ENCODE measurements at places on chromosomes 11 and 22.

GRCh38 chr11:72688929-72689328, 14.7 kb upstream of the PDE2A start:
- no peak for DNase-seq

GRCh38 chr11:95373241-95373640, 142.2 kb upstream of the SESN3 start:
- no peak for DNase-seq

- no peak for DNase-seq
Measured at GRCh38 chr11:67492801-67493547, 10.1 kb downstream of the AIP start.

DNA sequence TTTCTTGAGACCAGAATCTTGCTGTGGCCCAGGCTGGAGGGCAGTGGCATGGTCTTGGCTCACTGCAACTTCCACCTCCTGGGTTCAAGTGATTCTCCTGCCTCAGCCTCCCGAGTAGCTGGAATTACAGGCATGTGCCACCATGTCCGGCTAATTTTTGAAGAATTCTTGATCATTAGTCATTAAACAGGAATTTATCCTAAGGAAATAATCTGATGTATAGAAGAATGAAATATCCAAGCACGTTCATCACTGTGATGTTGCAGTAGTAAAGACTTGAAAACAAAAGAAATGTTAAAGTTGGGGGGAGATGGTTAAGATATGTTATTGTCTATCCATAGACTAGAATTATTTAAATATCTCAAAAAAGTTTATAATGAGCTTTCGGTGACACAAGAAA, 23.6 kb downstream of the CBL start:
- DNase-seq, result no peak

GRCh38 chr11:47215366-47215910, 664 bp downstream of the DDB2 start:
- no peak for DNase-seq

DNA sequence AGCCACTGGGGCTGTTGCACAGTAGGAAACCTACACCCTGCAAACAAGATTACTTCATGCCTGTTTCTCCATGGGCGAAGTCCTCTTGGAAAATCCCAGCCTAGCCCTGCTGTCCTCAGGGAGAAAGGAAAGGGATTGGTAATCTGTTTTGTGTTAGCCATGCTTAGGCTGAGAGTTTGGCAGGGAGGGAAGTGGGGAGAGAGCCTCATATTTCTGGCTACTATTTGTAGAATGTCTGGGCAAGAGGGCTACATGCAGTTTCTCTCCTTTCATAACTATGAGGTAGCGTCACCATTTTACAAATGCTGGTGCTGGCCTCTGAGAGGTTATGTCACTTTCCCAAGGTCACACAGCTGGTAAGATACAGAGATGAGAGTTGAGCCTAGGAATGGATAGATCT, 737 bp upstream of the MFRP start:
- DNase-seq, result no peak

DNA sequence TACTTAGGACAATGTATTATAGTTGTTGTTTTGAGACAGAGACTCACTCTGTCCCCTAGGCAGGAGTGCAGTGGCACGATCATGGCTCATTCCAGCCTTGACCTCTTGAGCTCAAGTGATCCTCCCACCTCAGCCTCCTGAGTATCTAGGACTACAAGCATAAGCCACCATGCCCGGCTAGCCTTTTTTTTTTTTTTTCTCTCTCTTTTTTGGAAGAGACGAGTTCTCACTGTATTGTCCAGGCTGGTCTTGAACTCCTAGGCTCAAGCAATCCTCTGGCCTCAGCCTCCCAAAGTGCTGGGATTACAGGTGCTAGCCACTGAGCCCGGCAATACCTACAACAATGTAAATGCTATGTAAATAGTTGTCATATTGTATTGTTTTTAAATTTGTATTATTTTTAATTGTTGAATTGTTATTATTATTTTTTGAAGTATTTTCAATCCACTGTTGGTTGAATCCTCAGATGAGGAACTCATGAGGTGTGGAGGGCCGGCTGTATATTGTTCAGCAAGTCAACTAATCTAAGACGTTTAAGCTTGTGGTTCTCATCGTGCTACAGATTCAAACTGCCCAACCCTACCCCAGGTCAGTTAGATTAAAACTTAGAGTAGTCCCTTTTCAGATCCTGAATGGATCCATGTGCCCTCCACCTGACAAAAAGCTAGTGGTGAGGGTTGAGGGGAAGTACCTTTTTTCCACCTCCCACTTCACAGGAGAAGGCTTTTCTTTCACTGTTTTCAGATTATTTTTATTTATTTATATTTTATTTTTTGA, 11.9 kb upstream of the ZNF280A start:
- DNase-seq, result no peak

- DNase-seq, result peak; percentile 4
Measured at GRCh38 chr11:30196400-30197206, 34.2 kb upstream of the FSHB start.

GRCh38 chr22:49519117-49519737, 308.4 kb downstream of the BRD1 start:
- DNase-seq, result no peak

- DNase-seq, result no peak
Measured at GRCh38 chr11:131089727-131090245, 173.5 kb upstream of the SNX19 start.

GRCh38 chr22:48979482-48979881, 848.2 kb downstream of the BRD1 start:
- no peak for DNase-seq

DNA sequence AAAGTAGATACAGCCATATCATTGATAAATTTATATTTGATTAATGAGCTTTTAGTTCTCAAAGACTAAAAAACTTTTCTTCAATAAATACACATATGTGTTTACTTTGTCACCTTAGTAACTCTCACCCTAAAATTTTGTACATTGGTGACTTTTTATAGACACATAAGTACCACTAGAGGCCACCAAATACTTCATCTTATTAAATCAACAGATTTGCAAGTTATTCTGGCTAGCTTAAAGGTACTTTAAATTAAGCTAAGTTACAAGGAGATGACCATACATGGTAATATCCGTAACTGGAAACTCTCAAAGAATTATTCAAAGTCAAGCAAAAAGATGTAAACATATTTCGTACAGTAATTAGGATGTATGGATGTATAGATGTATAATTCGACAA, 112.2 kb downstream of the SBF2 start:
- no peak for DNase-seq

DNA sequence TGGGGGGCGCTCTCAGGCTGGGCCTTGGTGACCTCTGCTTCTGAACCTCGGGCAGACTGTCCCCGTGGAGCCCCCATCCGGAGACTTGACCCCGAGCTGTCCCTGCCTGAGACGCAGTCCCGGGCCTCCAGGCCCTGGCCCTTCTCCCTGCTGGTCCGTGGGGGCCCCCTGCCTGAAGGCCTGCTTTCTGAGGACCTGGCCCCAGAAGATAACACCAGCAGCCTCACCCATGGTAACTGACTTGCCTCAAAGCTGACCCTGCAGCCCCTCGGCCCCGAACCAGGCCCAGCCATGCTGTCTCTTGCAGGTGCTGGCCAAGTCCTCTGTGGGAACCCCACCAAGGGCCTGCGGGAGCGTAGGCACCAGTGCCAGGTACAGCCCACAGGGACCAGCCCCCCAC, 8.9 kb downstream of the LMNTD2 start:
- DNase-seq, result no peak

GRCh38 chr11:119361056-119361787, 14.7 kb upstream of the MFRP start:
- DNase-seq, result no peak

DNA sequence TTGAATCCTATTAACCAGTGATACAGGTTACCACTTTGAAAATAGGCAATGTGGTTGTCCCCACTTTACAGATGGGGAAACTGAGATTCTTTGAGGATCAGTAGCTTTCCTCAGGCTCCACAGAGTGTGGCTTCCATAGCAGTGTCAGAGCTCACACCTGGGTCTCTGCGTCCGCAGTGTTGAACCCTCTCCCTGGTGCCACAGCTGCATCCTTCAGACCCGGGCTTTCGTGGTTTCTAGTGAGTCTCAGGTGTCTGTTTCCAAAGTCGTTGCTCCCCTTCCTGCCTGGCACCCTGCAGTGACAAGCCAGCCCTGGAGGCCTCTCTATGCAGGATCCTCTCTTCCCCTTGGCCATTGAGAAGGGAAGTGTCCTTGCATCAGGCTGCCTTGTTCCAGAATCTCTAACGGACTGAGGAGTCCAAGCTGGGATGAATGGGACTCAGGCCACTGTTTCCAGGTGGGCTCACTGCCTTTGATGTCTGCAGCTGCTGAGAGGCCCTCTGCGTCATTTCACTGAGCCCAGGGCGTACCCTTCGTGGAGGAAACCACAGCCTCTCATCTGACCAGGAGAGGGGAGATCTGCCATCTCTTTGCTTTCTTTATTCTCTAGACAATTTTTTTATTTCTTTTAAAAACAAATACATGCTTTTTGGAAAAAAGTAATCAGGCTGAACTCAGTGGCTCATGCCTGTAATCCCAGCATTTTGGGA, 48.4 kb upstream of the MICAL2 start:
- DNase-seq, result no peak

DNA sequence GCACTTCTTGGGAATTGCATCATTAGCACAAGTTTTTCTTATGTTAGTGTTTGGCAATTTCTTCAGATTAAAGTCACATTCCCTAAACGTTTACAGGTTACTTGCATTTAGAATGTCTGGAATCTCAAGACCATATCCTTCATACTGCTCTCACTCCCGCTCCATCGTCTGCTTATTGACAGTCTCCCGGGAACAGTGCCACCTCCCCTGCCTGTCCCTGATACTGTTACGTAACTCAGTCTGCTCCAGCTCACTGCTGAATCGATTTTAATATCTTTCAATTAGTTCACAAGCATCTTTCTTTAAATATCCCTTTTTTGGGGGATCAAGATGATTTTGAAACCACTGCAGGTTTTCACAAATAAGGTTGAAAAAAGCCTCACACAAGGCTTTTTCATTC, 48.2 kb downstream of the GLYATL2 start:
- DNase-seq, result no peak

GRCh38 chr22:37904572-37905533, 1.2 kb upstream of the MICALL1 start:
- DNase-seq, result no peak

All from T-helper 2 cell (primary cell).